GM18507 (cell line): ENCODE measurements at places on chromosomes 6 and 20.

DNA sequence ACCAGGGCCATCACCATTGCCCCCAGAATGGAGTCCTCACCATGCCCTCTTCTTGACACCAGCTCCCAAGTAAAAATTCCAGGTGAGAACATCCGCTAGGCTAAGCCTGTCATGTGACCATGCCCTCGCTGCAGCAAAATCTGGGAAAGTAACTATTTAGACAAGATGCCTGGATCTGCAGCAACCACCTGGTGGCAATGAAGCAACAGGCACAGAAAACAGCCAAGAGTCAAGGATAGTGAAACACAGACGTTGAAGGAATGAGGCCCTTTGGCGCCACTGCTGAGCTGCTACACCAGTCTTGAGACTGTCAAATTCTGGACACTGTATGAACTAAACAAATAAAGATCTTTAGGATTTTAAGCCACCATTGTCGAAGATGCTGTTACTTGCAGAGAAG lies 30.1 kb upstream of the TGM6 start:
- no peak for DNase-seq

- no peak for DNase-seq
These were observed 41.9 kb downstream of the TULP4 start for GRCh38 chr6:158353883-158354877.

GRCh38 chr6:160692369-160692959 lies 9.6 kb upstream of the PLG start:
- no peak for DNase-seq

DNA sequence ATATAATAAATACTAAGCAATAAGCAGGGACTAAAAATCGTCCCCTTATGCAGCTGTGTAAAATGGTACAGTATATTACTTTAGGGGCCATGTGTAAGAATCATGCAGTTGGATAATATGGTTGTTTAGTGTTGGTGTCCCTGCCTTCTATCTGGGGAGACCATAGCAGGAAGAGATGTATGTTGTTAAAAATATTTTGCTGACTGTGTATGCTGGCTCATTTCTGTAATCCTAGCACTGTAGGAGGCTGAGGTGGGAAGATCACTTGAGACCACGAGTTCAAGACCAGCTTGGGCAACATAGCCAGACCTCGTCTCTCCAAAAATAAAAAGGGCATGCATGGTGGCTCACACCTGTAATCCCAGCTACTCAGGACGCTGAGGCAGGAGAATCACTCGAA lies 5.6 kb downstream of the PANK2 start:
- DNase-seq: no peak

DNA sequence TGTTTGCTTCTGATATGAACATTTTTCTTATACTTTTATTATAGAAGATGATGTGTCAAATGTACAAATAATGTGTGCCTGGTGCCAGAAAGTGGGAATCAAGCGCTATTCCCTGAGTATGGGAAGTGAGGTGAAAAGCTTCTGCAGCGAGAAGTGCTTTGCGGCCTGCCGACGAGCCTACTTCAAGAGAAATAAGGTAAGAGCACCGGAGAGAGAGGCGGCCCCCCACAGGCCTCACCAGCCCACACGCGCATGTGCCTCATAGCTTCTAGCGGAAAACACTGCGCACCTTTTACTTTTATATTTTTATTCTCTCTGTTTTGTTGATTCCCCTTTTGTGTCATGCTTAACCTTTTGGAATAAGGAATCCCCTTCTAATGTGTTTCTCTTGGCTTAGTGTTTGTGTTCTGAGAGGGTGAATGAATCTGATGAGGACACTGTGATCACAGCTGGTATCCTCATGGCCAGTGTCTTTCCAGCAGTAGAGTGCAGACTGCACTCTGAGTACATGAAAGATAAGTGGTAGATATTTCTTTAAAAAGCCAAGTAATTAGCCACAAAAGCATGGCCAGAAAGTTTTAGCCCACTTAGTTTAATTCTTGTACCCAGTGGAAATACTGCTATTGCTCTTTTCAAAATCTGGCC lies 43.6 kb downstream of the SOBP start:
- DNase-seq: no peak

- no peak for DNase-seq
These were observed 67.8 kb downstream of the ENPP1 start for GRCh38 chr6:131875647-131876046.

GRCh38 chr6:127290391-127291265 lies 24.0 kb downstream of the RNF146 start:
- DNase-seq: no peak

DNA sequence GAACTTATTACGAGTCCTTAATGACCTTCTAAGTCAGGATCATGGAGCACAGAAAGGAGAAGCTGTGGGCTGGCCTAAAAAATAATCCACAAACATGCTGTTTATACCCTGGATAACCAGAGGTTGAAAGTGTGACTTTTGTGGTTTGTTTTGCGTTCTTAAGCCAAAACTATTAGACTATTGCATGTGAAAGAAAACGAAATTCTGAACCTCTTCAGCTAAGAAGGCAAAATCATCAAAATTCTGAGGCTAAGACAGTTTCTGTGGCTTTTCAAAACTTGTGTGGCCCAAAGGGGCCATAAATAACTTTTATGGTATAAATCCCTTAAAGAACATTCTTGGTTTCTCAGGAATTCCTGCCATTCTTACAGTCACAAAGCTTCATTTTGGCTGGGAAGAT lies 251.0 kb downstream of the UST start:
- DNase-seq: no peak

DNA sequence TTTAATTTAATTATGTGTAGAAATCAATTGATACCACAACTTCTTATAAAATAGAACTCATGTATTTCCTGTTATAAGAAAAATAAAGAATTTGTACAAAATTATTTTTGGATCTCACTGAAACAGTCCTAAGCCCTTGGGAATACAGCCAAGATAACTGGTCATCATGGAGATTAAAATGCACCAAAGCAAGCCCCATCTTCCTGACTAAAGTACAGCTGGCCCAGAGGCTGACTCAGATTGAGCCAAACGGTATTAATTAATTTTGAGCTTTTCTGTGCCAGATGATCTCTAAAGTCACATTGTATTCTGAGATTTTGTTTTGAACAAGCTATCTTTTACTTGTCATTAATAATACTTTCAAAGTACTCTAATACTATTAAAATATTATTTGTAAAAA lies 978.5 kb downstream of the TBC1D32 start:
- DNase-seq: no peak

- peak; percentile 17 for DNase-seq
These were observed 169.5 kb downstream of the FRK start for GRCh38 chr6:115891111-115891669.

DNA sequence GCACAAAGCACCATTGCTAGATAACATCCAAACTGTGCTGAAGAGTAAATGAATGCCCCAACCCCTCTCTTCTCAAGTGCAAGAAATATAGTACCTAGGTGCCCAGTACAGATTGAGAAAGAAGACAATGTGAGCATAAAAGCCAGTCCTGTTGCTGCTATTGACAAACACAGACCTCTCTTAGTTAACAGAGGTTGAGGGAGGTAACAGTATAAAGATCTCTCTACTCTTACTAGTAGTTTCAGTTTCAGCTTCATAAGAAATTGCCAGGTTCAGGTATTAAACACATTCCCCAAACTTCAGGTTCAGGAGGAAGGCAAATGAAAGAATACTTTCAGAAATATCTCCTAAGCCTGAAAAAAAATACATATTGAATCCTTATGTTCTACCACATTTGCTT lies 31.4 kb downstream of the TBC1D32 start:
- no peak for DNase-seq

GRCh38 chr6:16129623-16130401 lies 926 bp downstream of the MYLIP start:
- DNase-seq: no peak

DNA sequence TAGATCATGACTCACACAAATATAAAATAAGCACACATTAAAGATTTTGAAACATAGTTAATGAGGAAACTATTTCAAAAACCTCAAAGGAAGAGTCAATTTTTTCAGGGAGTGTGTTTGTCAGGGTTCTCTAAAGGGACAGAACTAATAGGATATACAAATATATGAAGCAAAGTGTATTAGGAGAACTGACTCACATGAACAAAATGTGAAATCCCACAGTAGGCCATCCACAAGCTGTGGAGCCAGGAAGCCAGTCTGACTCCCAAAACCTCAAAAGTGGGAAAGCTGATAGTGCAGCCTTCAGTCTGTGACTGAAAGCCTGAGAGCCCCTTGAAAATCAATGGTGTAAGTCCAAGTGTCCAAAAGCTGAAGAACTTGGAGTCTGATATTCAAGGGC lies 898.0 kb upstream of the EYS start:
- no peak for DNase-seq

GRCh38 chr6:37860226-37860839 lies 40.8 kb downstream of the ZFAND3 start:
- DNase-seq: no peak

- DNase-seq: no peak
These were observed 256.8 kb upstream of the PMEPA1 start for GRCh38 chr20:57966620-57967019.

DNA sequence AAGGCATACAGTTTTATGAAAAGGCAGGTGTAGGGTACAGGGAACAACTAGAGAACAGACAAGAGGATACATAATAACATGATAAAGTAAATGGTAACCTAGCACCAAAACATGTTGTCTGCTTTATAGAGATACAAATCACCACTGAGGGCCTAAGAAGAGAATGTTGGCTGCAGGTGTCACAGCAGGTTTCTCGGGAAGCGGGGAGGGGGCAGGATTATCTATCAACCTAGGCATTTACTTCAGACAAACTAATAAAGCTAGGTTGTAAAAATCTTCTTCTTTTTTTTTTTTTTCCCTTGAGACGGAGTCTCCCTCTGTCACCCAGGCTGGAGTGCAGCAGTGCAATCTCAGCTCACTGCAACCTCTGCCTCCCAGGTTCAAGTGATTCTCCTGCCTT lies 22.7 kb downstream of the PIM1 start:
- no peak for DNase-seq

- DNase-seq: no peak
These were observed 555 bp downstream of the FAM120B start for GRCh38 chr6:170307080-170307545.

DNA sequence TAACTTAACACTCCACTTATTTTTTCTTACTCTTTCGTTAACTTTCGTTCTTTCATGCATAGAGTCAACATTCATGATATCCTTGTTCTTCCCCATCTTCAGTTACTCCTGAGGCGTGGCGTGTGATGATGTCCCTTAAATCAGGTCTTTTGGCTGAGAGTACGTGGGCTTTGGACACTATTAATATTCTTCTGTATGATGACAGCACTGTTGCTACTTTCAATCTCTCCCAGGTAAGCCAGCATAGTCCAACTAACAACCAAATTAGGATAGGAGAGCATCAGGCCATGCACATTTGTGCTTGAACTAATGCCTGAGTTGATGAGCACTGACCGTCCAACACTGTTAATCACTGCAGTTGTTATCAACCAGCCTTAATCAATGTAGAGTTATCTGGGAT lies 119.6 kb downstream of the TMEM242 start:
- no peak for DNase-seq

DNA sequence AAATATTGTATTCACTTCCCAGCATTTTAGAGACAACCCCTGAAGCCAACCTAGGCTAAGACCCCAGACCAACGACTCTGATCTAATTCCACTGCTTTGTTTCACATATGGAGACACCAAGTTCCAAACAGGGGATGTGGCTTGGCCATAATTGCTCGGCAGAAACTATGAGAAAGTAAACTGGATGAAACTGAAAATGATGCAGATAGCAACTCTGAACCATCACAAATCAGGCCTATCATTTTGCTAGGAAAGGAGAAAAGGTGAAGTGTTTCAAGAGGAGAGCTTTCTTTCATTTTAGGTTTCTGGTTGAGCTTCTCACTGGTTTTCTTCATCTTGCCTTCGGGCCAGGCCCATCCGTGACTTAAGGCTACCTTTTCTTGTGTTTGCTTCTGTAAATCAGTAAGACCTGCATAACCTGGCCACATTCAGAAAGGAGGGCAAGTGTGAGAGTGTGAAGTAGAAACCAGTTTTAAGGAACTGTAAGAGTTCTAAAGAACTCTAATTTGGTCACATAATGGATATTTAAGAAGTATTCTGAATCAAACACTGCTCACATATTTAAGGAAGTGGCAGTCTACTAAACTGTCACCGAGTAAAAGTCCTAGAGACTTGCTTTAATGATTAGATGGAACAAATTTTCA lies 105.8 kb downstream of the BACH2 start:
- no peak for DNase-seq

DNA sequence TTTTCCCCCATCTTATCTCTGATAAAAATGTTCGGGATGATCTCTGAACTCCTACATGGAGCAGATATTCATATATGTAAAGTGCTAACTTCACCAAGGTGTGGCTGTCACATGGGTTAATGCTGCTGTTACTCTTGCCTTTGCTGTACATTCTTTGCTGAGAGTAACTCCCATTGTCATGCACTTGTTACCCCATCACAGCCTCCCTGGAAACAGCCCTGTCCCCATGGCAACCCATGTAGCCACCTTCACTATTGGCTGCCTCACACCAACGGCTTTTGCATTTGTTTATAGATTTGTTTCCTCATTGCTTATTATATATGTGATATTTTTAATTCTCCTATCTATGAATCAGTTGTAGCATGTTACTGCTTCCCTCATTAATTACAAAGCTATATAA lies 17.3 kb upstream of the IBTK start:
- no peak for DNase-seq

GRCh38 chr6:105995391-105995865 lies 90.7 kb upstream of the PRDM1 start:
- DNase-seq: no peak

GRCh38 chr6:11043961-11044711 lies at the start of gene ELOVL2:
Gene ELOVL2 (minus strand): TSS chr6:11044305. CDS start chr6:11044230, 75 bp downstream.
- DNase-seq: peak; percentile 23

DNA sequence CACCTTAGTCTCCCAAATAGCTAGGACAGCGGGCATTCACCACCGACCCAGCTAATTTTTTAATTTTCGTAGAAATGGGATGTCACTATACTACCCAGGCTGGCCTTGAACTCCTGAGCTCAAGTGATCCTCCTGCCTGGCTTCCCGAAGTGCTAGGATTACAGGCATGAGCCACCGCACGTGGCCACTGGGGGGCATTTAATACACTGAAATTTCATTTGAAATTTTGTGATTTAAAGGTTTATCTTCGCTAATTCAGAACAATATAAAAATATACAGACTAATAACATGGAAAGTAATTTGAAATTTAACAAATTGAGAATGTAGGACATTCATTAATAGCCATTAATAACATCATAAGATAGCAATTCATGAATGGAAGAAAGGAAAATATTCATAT lies 20.5 kb upstream of the TBC1D32 start:
- DNase-seq: no peak

GRCh38 chr6:5025911-5026819 lies 22.3 kb upstream of the RPP40 start:
- no peak for DNase-seq

DNA sequence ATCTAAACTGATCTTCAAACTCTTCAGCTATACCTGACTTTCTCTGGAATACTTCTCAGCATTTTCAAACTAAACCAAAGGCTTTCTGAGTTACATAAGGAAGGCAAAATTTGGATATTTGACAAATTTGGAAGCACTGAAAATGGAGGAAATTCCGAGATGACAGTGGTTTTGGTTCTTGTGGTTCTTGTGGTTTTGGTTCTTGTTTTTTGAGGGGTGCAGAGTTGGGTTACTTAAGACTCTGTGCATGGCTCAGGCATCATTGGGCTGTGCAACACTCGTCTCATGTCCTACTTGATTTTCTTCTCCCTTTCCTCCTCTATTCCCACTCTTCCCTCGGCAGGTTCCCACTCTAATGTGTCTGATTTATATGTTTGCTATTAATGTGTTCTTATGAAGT lies 78.0 kb downstream of the SLC22A3 start:
- DNase-seq: no peak

- DNase-seq: no peak
These were observed 91.1 kb downstream of the UST start for GRCh38 chr6:148837941-148838340.
